ENCODE measurements at places on chromosomes 12 and 14.

DNA sequence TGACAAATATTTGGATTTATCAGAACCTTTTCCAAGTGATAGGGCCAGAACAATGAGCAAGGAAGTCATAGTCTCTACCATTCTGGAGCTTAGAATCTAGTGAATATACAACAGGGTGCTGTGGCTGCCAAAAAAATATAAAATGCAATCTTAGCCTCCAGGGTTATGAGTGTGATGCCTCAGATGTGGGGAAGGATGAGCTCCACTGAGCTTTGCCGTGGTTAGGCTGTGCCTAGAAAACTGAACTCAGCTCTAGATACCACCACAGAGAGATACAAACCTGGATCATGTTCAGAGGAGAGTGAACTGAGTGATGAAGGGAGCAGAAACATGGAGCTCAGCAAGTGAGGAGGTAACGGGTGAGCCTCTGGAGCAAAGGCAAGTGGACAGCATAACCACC lies 138.1 kb upstream of the HIF1A start:
- no peak for DNase-seq

DNA sequence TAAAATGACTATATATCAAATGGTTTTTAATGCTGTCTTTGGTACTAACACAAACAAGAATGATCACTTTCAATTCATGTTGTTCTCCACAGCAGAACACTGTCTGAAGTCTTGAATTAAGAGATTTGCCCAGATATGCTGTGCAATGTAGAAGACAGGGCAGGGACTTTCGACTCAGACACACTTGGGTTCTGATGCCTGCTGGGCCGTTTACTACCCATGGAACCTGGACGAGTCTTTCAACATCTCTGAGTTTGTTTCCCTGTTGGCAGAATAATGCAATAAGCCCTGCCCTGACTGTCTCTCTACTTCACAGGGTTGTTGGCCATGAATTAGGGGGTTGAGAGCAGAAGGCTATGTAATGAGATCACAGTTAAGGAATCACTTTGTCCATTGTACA lies 162.6 kb upstream of the TMPO start:
- DNase-seq: no peak

GRCh38 chr14:60090864-60091519 lies 731 bp upstream of the PCNX4 start:
- no peak for DNase-seq

DNA sequence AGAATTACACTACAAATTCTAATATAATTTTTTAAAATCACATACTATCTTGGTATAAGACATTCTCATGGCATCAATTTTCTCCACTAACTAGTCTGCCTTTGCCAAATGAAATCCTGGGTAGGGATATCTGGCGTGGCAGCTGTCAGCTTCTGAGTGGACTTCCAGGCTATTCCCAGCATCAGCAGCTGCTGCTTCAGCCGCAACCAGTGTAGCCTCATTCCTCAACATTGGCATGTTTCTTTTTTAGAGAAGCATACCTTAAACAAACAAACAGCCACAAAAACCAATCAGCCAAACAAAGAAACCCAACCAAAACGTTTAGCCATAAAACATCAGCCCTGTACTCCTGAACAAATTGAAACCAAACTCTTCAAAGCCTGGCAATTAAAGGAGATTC lies 235.8 kb downstream of the SSPN start:
- DNase-seq: no peak

- no peak for DNase-seq
Measured at GRCh38 chr12:68998041-68998440, 65.1 kb upstream of the CPM start.

DNA sequence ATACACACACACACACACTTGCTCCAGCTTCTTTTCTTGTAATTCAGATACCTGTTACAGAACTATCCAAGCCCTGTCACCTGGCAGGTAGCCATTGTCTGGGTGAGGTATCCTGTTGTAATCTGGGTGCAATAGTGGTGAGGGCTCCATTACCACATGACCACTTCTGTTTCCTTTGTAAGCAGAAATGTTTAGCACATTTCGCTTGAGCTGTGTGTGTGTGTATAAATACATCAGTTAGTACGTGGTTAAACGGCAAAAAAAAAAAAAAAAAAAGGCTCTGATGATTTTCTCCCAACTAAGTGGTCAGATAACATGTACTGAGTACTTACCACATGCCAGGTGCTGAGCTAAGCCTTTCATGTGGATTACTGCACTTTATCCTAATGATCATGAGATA lies 129.3 kb upstream of the SSTR1 start:
- no peak for DNase-seq
